ENCODE measurements at places on chromosomes 11 and 22.

DNA sequence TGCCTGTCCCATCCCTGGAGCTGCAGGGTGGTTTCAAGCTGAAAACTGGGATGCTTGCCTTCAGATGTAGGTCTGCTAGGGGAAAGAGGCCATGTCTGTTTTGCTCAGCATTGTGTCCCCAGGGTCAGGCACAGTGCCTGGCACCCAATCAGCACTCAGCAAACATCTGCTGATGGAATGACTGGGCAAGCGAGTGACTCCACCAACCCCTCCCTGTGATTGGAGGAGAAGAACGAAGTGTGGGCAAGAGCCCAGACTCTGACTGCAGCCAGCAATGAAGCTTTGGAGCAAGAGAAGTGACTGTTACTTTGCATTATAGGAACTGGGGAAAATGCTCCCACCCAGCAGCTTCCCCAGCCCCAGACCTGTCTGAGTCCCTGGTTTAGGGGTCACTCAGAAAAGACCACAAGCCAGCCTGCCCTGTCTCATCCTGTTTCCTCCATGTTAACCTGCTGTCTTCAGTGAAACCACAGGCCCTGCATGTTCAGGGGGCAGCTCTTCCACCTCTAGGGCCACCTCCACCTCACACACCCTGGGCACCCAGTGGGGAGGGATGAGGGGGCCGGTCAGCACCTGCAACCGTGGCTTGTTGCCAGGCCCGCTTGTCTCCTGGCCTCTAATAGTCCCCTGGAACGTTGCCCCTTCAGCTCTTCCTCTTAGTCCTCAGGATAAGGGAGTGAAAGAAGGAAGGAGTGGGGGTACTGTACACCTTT lies 147.4 kb downstream of the TRIM29 start:
- peak; percentile 86 for DNase-seq

DNA sequence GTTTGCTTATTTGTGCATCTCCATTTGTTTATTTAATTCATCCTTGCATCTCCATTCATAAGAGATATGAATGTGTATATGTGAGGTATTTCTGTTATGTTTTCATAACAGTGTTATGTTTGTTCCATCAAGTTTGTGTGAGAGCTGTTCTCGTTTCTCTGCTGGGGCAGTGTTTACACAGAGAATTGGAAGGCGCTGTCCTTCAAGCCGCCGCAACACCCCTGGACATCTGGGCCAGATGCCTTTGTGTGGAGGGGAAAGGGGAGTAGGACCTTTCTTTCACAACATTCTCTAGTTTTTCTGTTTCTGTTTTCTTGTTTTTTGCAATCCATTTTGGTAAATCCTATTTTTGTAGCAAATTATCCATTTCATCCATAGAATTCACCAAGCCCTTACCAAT lies 7.0 kb upstream of the TM7SF2 start:
- DNase-seq = no peak

GRCh38 chr11:67439321-67440228 lies 2.1 kb upstream of the PTPRCAP start:
- no peak for DNase-seq

DNA sequence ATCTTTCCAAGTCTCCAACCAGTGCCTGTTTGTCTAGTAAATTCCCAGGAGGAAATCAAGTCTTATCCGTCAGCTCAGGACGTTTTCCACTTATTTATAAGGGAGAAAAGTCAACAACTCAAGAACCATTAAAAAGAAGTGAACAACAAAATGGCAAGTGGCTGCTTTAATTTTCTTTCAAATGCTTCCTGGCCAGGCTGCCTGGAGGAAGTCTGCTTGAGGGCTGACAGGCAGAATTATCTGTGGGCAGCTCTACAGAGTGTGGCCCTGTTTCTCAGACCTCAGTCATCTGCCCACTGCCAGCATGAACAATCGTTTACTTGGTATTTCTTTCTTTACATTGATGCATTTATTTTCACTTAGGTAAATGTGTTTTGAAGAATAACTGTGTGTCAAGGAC lies 281.9 kb upstream of the ISX start:
- no peak for DNase-seq

GRCh38 chr11:17528906-17529843 lies 15.0 kb downstream of the USH1C start:
- DNase-seq = no peak

DNA sequence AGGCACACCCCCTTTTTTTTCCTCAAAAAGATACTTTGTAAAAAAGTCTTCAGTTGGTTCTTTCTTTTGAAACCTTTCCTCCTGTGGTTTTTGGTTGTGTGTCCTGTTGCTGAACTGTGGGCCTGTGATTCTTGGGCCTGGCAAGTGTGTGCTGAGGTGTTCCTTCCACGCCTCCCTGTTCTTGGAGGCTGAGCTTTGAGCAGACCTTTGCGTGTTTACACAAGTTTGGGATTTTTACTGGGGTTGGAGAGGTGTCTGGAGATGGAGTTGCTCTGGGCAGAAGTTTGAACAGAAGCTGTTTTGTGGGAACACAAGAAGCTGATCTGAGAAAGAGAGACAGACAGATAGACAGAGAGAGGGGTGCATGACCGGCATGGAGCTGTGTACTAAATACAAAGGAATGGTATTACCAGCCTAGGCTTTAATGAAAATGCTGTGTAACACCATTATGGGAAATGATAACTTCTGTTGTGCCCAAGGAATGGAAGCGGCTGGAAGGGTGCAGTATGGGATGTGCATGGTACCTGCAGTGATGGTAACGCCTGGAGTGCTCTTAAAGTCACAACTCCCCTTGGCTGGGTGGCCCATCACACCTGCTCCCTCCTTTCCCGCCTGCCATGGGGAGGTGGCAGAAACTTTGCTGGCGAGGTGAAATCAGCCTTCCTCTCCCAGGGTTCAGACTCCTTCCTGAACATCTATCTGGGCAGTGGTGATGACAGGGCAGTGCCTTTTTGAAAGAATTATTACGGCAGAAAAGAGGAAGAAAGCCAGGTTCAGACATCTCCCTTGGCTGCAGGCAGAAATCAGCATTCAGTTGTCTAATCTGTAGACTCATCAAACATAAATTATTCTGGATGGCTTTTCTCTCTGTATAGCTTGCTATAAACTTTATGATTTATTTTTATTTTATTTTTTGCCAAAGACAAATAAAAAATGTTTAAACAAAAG lies 70.4 kb downstream of the LDLRAD3 start:
- DNase-seq = no peak

- no peak for DNase-seq
These were observed at the start of gene MRGPRE for GRCh38 chr11:3231851-3232744. Gene MRGPRE, minus strand, starts transcription at chr11:3232417. Its CDS starts 3,618 bp downstream, at chr11:3228799.

DNA sequence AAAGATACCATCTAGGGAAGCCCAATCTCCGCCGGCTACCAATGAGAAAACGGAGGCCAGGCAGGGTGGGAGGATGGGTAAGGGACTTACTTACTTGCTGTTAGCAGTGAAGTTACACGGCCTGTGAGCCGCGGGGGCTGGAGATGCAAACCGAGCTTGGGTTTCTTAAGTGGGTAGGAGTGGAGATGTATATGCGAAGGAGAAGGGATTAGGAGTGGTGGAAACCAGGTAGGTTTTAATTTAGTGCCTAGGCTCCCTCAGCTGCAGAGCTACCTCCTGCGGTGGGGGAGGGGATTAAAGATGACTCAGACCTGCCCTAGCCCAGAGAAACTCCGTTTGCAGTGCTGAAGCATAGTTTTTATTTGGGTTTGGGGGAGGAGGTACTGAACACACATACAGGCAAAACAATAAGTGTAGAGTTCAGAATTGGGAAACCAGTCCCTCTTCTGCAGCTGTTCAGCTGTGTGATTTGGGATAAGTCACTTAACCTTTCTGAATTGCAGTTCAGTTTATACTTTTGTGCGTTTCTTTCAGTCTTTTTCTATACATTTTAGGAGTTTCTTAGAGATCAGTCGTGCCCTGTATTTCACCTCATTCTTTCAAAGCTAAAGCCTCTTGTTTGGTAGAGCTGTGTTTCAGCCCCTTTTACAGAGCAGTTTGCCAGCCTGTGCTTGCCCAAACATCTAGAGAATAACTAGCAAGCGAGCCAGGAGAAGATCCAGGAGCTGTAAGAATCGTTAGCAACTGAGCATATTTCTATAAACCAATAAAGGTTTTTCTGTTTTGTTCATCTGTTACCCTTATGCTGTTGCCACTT lies 596 bp upstream of the TNRC6B start:
- no peak for DNase-seq

- no peak for DNase-seq
These were observed 470.1 kb upstream of the LARGE1 start for GRCh38 chr22:34390400-34390799.

- DNase-seq = no peak
These were observed 431.9 kb downstream of the MIAT start for GRCh38 chr22:27089264-27089663.

DNA sequence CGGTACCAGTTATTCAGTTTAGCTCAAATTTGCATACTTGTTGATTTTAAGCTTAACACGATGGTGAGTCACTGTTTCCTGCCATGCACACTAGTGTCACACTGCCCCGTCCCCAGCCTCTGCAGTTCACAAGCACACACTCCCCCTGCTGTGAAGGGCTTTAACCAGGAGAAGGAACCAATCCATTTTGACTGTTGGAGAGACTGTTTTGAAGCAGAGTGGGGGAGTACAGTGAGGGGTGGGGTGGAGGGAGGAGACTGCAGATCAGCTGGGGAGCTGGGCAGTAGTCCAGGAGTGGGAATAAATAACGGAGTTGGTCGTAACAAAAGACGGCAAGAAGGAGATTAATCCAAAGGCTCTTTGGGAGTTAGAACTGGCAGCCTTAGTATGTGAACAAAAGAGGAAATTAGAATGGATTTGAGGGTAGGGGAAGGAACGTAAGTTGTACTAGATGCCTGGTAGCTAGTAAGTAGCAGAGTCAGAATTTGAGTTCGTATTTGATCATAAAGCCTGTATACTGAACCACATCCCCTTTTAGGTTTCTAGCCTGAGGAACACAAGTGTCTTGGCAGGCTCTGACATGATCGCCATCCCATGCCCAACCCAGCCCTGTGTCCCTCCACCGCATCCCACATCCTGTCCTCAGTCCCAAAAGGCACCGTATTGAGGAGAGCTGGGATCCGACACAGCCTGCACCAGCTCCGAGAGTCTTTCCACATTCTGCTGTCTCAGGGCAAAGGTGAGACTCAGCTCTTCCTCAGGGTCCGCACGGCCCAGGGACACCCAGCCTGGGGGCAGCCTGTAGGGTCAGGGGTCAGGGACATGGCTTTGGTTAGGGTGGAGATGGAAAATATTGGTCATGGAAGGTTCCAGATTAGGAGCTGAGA lies 862 bp downstream of the TPP1 start:
- DNase-seq = peak; percentile 52

DNA sequence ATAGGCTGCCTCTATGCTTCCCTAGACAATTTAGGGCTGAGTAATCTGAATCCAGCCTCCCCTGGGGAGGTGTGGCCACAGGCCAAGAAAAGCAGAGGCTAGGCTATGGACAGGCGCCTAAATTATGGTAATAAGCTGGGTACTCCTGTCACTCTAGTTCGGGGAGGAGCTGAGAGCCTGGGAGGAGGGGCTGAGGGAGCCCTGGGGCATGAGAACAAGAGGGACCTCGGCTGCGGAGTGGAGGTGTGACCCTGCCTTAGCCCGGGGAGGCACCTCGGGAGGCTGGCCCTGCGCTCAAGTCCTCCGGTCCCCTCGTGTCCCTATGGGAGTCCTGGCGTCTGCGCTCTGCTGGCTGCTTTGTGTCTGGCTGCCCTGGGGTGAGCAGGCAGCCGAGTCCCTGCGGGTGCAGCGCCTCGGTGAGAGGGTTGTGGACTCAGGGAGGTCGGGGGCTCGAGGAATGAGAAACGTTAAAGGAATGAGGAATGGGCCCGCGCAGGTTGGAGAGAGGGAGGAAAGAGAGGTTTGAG lies at the start of gene OTOG:
Gene OTOG, plus strand, starts transcription at position 209 of the 527 bp plus-strand sequence. Its CDS starts 114 bp downstream, at position 323.
- no peak for DNase-seq

DNA sequence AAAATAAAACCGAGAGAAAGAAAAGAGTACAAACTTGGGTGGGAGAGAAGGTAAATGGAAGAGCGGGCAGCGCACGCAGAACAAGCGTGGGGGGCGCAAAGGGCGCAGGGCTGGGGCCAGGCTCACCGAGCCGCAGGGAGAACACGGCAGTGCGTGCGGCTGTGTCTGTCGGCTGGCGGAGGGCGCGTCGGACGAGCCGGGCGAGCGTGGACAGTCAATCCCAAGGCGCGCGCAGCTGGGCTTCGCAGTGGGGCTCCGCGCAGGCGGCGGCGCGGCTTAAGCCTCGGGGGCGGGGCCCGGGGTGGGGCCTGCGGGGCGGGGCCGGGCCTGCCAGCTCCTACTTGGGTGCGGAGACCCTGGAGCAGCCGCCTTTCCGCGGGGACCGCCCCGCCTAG lies at the start of gene UCP2:
Gene UCP2, minus strand, starts transcription at position 249 of the 395 bp plus-strand sequence. CDS start 4,465 bp downstream, outside the sequence.
- peak; percentile 71 for DNase-seq

- no peak for DNase-seq
These were observed 121.9 kb upstream of the PLET1 start for GRCh38 chr11:112382561-112382960.

- DNase-seq = no peak
These were observed 61.0 kb downstream of the FAM168A start for GRCh38 chr11:73536961-73537360.

DNA sequence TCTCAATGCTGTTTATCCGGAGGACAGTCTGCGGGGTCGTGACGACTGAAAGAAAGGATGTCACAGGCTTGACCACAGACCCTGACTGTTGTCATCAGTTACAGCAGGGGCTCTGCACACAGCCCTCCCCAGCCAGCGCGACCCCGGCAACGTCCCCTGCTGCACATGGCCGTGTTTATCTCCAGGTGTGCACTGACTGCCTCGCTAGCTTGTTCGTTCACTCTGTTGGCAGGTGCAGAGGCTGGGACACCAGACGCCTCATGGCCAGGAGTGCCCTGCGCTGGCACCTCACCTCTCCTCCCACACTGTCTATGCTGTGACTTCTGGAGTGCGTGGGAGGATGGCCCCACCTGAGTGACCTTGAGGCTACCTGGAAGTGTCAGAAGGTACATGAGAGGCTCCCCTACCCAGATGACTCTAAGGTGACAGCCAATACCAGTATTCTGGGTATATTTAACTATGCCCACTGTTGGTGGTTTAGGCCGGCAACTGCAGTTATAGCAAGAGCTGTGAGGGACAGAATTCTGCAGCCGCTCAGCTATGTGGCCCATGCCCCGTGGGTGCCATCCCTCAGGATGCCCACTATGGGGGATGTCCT lies 12.2 kb downstream of the MRPL21 start:
- DNase-seq = no peak

DNA sequence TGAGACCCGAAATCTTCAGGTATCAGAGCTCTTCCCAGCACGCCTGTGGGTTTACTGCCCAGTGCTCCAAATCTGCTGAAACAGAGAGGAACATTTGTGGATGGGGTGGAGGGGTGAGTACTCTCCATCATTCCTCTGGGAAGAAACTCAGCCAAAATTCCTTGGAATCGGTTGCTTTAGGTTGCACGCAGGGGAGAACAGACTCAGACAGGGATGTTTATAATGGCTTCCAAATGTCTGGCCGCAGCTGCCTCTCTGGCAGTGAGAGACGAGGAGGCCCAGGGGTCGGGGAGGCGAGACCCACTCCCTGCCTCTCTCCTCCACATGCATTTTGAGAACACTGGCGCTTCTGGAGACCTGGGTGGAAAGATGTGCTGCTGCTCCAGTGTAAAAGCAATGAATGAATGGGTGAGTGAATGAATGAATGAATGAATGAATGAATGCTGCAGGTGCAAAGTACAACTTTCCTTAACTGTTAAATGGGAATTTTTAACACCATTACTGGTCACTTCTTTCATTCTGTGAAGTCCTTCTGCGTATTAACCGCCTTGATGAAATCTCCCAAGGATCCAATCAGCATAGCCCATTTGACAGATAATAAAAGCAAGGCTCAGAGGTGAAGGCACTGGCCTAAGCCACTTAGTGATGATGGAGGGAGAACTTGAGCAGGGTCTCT lies 437.4 kb downstream of the MIAT start:
- DNase-seq = no peak

GRCh38 chr11:126733685-126734084 lies 266.9 kb downstream of the KIRREL3 start:
- DNase-seq = no peak

All from hippocampal formation (tissue), 2 donors.